Stimulated activated CD4-positive, alpha-beta T cell treated with anti-CD3 and anti-CD28 coated beads, Interleukin-1b, Interleukin-23, amount 100 ng/mL, for 1 hour (primary cell): ENCODE measurements at places on chromosomes 1 and 21.

DNA sequence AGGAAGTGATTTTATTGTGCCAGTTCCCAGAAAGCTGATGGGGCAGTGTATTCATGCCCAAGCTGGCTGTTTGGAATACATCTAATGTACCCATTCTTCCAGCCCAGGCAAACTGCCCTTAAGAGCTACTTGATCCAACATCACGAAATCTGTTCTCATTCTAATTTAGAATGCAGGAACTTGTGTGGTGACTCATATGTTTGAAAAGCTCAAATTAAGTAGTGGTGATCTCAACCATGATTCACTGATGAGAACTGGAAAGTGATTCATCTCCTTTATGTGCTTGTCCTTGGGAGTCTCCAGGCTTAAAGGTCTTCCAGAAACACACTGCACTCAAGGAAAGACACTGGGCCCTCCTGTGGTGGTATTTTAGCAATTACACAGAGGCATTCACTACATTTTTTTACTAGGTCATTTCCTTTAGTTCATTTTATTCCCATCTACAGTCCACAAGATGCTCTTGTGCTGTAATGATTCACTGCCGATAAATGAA is 65.4 kb downstream of the RPE65 start:
- DNase-seq, result no peak

DNA sequence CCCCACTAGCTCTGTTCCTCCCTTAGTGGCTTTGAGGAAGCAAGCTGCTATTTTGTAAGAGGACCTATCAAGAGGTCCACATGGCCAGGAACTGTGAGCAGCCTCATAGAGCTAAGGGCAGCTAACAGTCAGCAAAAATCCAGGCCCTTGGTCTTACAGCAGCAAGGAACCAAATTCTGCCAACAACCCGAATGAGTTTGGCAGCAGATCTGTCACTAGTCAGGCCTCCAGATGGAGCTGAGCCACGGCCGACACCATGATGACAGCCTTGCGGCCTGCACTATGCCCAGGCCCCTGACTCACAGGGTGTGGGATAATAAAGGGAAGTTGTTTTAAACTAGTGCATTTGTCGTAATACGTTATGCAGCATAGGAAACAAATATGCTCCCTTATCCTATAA is 28.0 kb upstream of the H3-3A start:
- no peak for DNase-seq

DNA sequence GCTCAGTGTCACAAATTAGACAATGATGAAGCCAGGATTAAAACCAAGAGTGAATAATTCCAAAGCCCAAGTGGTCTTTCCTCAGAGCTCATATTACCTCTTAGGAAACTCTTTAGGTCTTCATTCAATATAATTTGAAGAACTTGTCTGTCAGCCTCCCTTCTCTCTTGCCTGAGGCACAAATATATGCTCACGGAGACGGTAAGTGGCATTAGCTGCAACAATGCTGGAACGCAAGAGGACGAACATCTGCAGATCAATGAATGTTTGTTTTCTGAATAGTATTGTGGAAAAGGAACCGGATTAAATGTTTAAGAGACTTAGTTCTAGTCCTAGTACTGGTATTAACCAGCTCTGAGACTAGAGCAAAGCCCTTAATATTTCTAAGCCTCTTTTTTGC is 39.7 kb upstream of the LYST start:
- no peak for DNase-seq

DNA sequence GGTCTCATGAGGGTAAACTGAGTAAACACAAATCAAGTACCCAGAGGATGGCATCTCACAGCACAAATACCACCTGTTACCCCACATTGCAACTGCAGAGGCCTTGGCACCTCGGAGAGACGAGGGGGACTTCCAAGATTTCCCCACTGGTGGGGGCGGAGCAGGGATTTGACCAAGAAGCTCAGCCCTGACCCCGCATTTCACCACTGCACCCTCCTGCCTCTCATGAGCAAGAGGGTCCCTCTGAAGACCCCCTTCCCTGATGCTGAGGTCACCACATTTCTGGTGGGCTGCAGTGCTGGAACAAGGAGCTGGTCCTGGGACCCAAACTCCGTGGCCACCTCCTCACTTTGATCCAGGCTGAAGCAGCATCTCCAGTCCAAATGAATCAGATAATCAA is 342.4 kb downstream of the NPHP4 start:
- DNase-seq, result no peak

GRCh38 chr1:48552420-48552819 is 80.4 kb upstream of the SPATA6 start:
- no peak for DNase-seq

DNA sequence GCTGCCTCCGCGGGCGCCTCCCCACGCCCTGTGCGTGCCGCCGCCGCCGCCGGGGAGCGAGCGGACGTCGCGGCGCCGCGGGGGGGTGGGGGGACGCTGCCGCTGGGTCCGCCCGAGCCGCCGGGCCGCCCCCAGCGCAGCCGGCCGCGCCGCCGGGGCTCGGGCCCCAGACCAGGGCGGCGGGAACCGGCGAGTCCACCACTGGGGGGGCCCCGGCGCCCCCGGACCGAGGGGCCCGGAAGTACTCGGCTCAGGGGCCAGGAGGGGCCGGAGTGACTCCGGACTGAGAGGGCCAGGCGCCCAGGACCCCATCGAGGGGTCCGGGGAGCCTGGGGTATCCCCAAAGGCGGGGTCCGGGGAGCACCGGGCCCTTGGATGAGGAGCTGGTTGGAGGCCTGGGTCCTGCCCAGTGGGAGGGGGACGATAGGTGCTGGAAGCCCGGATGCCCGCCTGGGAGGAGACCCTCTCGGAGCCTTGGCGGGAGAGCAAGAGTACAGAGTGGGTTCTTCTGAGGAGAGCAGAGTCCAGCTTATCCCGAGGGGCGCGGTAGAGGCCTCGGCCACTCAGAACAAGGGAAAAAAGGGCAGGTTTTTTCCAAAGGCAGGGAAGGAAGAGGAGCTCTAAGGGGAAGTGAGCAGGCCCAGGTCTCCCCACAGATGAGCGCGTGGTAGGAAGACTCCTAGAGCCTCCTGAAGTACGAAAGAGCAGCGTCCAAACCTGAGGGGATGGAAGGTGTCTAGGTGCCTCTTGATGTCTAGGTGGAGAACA is 556 bp downstream of the GMEB1 start:
- no peak for DNase-seq

GRCh38 chr1:224879162-224879803 is 50.2 kb upstream of the DNAH14 start:
- DNase-seq, result no peak

DNA sequence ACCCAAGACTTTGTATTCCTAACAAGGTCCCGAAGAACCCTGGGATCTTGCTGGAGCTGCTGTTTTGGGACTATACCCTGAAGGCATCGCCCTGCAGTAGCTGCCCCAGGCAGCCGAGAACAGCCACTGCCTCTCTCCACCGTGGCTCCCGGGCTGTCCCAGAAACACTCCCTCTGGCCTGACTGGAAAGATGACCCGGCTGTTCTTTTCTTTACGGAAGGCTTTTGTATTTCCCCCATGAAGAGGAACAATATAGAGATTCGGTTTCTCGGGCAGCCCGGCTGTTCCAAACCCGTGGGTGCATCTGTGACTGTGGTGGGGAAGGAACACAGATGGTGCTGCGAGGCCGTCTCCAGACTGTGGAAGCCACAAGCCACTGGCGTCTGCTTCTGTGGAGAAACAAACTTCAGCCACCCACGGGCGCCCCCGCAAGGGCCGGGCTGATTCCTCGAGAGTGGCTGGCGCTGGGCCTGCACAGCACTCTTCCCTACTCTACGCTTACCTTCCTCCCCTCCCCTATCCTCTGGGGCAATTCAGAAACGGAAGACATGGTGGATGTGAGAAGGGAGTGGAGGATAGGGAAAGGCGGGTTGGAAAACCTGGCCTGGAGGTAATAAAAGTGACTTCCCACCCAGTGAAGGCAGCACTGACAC is 33.7 kb upstream of the VASH2 start:
- DNase-seq, result no peak

DNA sequence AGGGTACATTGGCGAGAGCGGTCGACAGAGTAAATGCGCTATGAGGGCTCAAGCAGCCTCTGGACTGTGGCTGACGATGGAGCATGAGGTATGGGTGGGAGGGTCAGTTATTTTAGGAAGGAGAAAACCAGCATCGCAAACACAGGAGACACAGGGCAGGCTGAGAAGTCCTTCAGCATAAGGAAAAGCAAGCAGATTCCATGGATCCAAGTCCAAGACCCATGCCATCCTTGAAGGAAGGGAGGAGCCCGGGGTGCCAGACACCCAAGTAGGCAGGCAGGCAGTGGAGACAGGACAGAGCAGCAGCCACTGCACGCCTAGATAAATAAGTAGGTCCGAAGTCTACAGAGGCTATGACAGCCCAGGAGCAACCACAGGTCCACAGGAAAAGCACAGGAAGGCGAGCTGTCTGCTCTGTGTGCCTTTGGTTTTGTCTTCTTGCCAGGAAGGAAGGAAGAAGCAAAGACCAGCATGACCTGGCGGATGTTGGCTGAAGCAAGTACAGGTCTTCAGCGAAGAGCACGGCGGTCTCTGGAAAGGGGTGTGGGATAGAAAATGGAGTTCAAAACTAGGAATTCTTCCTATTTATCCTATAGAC is 76.4 kb upstream of the SLC45A1 start:
- DNase-seq, result no peak

DNA sequence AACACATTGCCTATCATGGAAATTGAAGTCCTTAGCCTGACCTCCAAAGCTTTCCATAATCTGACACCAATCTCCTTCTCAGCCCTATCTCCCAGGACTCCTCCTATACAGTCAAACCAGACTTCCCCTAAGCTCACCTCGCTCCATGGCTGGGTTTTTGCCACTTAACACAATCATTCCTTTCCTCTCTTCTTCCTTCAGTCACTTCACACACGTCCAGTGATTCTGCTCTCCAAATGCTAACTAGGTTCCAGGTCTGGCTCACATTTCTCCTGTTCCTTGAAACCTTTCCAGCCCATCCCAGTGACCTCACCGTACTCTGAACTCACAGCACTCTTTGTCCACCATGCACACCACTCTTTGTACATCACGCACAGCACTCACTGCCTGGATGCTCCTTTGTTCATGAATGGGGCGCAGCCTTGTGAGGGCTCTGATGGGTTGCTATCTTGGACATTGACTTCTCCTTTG is 98.4 kb downstream of the GLUL start:
- DNase-seq, result no peak

DNA sequence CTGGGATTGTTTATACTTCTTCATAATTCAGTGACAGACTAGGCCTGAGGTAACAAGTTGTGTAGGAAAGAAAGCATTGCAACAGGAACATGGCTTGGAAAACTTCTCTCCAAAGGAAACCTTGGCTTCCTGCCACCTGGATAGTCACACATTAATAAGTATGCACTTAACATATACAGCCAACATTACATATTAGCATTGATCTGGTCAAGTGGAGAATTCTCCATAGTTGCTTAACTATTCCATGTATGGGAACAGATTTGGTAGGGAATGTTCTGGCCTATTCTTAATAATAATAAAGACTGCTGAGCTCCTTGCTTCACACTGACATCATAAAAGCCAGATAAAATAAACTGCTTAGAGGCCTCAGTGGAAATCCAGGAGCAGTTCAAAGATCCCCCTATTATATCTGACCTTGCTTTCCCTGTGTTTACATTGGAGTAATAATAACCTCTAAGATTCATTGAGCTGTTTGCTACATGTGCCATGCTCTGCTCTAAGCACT is 27.2 kb upstream of the NFIA start:
- no peak for DNase-seq

DNA sequence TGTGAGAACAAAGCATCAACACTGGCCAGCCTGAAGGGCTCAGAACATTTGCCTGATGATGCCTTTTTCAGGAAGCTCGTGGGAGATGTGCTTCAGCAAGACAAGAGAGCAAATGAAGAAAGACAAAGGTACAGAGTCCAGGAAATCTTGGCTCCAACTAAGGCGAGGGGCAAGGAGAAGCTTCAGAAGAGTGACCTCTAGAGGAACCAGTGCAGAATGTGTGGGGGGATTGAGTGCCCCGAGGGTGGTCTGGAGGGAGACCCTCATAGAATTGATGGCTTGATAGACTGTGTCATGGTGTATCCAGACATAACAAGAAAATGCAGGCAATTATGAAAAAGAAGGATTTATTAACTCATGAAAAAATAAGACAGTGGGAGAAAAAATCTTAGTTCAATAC is 15.3 kb upstream of the NLRP3 start:
- no peak for DNase-seq

DNA sequence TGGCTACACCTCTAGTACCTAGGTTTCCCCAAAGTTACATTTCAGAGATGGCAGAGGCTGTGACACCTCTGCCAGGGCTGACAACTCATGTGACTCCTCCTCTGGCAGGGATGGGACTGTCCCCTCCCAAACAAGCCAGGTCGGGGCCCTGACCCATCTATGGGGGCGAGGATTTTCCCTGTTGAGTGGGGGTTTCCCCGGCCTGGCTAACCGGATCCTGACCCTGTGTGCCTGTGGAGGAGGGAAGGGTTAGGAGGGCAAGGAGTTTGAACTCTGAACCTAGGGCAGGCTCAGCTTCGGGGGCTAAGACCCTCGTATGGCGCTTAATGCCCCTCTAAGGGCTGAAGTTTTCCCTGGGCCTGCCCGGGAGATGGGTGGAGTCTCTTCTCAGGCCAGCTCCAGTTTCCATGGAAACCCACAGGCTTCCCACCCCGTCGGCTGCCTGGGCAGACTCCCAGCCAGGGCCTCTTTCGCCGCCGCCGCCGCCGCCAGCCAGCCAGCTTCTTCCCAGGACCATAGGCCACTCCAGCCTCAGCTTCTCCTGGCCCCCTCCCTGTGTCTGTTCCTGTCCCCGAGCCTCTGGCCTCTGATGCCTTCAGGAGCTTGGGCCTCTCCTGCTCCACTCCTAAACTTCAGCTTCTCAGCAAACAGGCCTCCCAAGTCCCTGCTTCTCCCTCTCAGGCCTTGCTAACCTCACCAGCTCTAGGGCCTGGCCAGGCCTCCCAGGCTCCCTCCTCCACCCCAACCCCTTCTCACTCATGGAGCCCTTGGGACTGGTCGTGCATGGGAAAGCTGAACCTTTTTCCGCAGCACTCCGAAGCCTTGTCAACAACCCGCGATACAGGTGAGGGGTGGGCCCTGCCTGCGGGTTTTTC is at the start of gene BTBD19:
BTBD19 (plus strand) TSS at position 461 of the 875 bp plus-strand sequence; CDS start at position 759, 298 bp downstream.
- no peak for DNase-seq

DNA sequence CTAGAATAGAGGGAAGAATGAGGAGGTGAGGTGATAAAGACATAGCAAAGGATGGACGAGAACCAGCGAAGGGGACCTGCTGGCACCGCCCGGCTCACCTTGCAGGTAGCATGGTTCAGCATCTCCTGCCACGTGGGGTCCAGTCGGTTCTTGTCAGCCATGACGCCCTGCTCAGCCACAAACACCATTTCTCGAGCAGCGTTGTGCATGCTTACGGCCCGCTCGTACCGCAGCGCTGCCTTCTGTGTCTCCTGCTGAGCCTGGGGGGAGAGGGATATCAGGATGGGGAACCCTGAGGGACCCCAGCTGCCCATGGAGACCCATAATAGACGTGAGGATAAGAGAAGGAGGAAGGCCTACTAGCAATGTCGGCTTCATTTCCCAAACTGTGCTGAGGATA is 11.4 kb downstream of the SH3BP5L start:
- no peak for DNase-seq

- peak; percentile 84 for DNase-seq
Measured at GRCh38 chr1:202957733-202958543, at the start of gene ADIPOR1. ADIPOR1 (minus strand) TSS chr1:202958312; CDS start chr1:202951070, 7,242 bp downstream.

- DNase-seq, result no peak
Measured at GRCh38 chr1:211607754-211608473, 29.0 kb upstream of the SLC30A1 start.
